ENCODE measurements at places on chromosomes 7 and 10. TPM values are rescaled to one million over a fixed set of nuclear protein-coding genes. Genes with fewer than 3 reads are reported as not detected.
A peak's percentile ranks its signal among the peaks of the same experiment; 100 is the strongest.

DNA sequence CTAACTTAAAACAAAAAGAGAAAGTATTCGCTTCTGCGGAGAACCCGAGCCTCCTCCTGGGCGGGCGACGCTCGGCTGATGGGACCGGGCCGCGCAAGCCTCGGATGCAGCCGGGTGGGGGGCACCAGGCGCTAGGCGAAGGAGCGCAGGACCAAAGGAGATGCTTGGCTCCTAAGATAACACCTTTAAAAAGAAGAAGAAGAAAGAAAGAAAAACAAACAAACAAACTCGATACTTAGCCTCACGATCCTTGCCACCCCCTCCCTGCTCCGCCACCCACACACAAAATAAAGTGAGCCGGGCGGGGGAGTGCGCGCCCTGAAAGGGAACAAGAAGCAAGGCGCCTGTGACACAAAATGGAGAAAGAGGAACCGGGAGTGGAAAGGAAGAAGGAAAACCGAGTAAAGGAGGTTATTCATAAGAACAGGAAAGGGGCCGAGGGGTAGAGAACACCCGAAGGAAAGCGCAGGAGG, 34.0 kb upstream of the EBLN1 start:
- peak; percentile 60 for DNase-seq

DNA sequence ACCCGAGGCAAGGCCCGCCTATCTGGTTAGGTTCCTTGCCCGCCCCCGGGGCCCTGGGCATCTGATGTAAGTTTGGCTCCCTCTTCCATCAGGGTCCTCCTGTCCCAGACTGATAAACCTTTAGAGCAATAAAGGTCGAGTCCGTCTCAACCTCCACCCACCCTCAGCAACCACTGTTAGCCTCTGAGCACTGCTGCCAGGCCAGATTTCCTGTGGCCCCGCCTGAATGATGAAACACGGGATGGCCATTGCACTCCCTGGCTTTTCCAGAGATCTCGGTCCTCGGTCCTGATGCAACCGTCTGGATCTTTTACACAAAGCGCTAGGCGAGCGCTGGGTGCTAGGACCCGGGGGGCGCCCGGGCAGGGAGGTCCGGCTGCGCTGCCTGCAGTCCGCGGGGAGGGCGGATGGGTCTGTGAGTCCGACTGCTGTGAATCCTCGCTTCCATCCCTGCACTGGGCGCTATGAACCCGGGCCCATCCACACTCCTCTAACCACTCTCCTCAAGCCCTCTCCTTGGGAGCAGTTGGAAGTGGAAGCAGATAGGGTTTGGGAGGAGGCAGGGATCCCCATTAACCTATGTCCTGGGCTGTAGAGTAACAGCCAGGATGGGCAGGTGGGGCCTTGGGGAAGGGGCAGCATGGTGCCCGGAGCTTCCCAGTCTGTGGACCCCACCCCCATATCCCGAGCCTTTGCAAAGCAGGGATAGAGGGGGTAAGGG, 875 bp upstream of the DDIT4 start:
- DNase-seq: peak; percentile 99

ZNF138 gene
- total RNA-seq: 3.2 TPM

DNA sequence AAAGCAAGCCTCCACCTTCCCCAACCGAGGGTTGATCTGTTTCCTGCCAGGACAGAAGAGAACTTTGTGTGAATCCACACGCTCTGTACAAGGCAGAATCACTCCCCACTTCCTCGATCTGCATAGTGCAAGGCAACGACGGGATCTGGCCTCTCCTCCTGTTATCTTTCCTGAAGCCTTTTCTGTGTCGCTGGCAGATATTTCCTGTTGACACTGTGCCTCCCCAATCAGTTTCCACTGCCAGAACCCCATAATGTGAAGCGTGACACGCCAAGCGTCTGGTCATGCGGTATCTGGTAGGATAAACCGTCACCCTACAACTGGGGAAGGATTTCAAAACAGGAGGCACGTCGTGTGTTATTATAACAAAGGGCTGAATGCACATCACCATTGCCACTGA, 57.2 kb downstream of the FAM171A1 start:
- DNase-seq: peak; percentile 37

DNA sequence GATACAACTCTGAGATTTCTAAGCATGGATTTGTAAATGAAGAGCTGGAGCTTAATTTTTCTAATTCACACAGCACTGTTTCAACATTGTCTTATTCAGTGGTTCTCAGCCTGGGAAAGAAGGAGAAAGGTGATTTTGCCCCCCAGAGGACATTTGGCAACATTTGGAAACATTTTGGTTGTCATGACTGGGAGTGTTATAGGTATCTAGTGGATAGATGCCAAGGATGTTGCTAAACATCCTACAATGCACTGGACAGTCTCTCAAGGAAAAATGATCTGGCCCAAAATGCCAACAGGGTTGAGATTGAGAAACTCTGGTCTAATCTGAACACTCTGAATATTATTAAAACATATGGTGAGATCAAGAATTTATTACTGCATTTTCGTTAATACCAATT, 3.8 kb upstream of the CAV2 start:
- DNase-seq: peak; percentile 64

DNA sequence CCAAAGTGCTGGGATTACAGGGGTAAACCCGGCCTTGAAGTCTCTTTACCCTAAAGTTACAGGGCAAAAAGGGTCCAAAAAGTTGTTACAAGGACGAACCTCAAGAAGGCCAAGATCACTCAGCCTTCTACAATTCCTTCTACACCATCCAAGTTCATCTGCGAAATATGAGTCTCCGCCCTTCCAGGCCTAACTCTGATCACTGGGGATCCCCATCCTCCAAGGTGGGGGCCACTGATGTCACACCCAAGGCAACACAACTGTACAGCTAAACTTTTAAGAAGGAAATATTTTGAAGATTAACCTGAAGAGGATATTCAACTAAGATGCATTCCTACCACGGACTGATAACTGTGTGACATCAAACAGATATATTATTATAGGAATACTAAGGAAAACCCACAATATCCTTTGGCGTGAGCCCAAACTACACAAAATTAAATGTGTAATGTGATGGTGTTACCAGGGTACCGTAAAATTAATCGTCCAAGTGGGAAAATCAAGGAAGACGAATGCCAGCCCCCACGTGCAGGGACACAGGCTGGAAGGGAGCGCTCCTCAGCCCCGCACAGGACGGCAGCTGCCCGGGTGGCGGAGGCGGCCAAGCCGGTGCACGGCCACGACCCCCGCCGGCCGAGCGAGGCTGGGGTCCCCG, 1.0 kb downstream of the PAXIP1 start:
- no peak for DNase-seq

DNA sequence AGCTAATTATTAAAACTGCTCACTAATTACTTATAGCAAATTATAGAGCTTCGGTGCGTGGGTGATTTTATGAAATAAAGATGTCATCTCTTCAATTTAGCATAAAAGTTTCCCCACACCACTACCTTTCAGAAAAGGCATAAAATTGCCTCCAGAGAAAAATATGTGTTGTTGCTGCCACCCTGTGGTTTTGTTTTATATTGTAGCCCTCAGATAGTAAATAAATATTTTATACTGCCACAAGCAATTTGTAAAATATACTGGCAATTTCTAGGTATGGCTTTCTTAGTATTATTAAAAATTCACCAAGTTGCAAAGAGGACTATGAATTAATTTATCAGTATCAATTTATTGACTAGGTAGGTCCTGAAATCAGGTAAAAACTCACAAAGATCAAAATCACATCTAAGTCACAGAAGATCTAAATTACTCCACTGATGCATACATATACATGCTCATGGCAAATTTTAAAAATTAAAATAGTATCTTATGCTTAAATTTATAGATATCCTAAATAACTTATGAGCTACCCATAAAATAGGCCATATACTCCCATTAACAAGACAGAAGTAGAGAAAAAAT, 26.5 kb downstream of the ASNS start:
- peak; percentile 35 for DNase-seq

DNA sequence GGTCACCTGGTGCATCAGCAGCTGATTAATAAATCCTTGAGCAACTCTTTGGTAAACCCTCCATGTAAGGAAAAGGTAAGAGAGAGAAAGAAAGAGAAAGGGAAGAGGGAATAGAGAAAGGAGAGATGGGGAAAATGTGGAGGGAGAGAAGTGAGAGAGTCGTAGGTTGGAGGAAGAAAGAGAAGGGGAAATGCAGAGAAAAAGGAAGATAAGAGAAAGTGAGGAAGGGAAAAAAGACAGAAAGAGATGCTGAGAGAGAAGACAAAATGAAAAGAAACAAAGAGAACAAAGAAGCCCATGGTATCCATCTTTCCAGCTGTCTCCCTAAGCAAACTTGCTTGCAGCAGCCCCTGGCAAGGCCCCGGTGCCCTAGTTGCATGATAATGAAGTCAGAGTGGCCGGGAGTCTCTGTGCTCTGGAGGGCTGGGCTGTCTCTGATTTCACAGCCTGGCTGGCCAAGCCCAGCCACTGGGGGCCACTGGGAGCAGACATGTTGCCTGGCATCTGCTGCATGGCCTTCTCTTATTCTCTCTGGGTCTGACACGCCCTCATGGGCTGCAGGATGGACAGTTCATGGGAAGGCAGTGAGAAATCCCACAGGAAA, 48.4 kb downstream of the PRR15 start:
- DNase-seq: no peak

GRCh38 chr7:468681-469562, 50.7 kb downstream of the PDGFA start:
- peak; percentile 94 for DNase-seq

FEZF1 gene
- not detected for total RNA-seq

CALML3 gene
- not detected for total RNA-seq

All from fibroblast of villous mesenchyme (primary cell).